NB4 (cell line): ENCODE measurements at places on chromosomes 2 and 18.

- no peak for DNase-seq
Observed at GRCh38 chr2:189952536-189953109, 109.9 kb downstream of the MSTN start.

- DNase-seq: no peak
Observed at GRCh38 chr2:17847236-17847635, 31.0 kb downstream of the MSGN1 start.

DNA sequence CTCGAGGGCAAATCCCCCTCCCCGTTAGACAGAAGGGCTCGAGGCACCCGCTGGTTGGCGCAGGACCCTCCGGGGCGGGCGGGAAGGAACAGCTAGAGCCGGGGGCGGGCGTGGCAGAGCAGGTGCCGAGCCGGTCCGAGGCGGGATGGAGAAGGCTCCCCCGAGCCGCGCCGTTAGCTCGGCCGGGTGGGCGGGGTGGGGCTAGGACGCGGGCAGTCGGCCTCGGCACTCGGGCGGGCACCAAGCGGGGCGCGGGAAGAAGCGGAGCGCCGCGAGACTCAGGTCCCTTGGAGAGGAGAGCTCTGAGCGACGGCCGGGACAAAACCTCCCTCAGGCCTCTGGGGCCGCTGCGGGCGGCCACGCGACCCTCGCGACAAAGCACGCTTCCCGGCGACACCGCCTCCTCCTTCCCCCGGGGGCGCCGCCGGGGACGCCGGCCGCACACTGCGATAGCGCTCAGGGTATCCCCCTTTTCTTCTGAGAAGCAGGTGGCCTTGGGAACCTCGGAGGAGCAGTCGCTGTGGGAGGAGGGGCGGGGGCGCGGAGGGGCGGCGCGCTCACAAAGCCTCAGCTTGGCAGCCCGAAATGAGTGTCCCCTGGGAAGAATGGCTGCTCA, 721 bp downstream of the FHOD3 start:
- no peak for DNase-seq

- no peak for DNase-seq
Observed at GRCh38 chr18:46226461-46226860, 122.3 kb downstream of the HAUS1 start.

DNA sequence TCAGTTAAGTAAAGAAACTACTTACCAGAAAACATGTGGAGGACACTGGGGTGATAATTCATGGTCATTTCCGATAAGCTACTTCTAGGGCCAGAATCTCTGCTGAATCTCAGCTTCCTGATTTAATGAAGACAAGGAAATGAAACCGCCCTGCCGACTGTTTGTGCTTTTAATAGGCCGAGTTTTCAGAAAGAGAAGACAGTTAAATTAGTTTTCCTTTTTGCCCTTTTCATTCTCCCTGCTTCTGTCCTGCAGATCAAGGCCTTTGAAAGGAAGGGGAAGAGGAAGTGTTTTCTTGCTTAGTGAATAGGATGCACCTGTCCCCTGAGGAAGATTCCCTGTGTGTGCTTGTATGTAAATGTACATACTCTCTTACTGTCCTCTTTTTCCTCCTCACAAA, 126.6 kb downstream of the SH3RF3 start:
- DNase-seq: no peak

GRCh38 chr2:141467331-141467730, 663.5 kb downstream of the LRP1B start:
- DNase-seq: no peak

DNA sequence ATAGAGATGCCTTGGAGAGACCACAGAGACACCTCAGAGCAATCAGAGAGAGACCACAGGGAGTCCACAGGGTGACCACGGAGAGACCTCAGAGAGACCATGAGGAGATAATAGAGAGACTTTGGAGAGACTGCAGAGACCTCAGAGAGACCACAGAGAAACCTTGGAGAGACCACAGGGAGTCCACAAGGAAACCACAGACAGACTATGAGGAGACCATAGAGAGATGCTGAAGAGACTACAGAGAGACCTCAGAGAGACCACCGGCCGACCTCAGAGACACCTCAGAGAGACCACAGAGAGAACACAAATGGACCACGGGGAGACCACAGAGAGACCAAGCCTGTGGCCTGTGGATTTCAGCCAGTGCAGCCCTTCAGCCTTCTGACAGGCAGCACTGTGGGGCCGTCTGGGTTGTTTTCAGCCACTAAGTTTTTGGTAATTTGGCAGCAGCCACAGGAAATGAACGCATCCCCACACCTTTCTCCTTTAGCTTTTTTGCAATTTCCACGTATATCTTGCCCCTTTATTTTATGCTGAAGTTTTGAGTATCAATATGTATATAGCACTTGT, 11.4 kb upstream of the TMEM18 start:
- DNase-seq: no peak

DNA sequence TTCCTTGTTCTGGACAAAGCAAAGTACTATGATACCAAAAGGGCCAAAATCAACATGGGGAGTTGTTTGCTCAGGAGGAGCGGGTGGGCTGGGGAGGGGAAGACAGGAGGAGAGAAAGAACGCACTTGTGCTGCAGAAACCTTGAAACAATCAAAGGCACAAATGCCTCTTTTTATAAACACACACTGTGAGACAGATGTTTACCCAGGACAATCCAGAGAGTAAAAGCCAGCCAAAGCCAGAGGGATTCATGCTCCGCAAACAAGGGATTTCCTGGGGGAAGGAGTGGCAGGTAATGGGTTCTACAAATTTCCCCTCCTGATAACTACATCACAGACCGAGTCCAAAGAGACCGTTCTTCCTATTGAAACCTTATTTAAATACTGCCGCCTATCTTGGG, 323.5 kb upstream of the SKOR2 start:
- no peak for DNase-seq
